GM12864 (cell line): ENCODE measurements at places on chromosomes 2 and 18.

DNA sequence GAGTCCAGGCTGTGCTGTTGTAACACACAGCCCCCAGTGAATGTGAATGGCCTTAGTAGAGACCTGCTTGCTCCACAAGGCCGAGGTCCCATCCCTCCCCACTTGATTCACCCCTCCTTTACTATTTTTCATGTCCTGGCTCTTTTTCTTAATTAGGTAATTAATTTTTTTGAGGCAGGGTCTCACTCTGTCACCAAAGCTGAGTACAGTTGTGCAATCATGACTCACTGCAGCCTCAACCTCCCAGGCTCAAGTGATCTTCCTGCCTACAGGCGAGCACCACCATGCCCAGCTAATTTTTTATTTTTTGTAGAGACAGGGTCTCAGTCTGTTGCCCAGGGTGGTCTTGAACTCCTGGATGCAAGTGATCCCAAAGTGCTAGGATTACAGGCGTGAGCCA lies 19.3 kb downstream of the FBLN7 start:
- DNase-seq = no peak

DNA sequence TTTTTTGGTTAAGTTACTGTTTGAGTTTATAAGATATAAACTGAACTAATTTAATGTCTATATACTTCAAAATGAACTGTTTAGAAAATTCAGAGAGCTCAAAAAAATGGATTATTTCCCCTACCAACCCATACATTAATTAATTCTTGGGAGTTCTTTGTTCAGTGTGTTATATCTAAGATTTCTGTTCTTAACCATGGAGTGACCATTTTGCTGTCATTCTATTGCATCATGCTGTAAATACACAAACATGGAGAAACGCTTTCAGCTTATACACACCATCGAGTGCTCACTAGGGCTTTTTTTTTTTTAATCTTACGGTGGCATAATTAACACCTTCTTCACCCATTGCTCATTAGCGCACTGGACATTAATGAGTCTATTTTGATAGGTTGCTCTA lies 33.4 kb upstream of the TBR1 start:
- no peak for DNase-seq

DNA sequence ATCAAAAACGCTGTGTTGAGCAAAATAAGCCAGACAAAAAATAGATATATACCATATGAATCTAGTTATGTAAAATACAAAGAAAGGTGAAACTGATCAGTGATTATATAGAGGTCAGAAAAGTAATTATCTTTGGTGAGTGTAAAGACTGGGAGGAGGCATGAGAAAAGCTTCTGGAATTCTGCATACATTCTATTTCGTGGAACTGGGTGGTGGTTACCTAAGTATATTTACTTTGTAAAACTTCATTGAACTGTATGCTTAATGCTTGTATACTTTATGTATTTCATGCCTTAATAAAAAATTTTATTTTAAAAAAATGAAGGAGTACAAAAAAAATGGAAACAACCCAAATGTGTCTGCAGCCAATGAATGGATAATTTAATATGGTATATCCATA lies 153.1 kb upstream of the ALPP start:
- DNase-seq = no peak

DNA sequence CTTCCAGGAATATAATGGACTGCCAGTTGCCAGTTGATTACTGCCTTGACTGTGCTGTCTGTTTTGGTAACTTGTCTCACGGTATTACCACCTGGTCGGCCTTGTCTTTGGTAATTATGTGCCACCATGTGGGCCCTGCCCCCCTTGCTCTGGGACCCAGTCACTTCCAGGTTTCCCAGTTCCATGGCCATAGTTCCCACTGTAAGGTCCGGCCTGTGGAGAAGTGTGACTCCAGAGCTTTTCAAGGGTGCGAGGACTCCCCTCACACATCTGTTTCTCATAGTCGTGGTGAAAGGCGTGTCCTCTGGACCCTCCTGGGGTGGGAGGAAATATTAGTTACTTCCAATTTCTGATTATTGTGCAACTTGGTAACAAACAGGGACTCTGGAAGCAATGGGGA lies 150.5 kb downstream of the SEPTIN10 start:
- DNase-seq = no peak

GRCh38 chr2:59180621-59181020 lies 939.5 kb upstream of the FANCL start:
- DNase-seq = no peak

- DNase-seq = peak; percentile 25
These were observed 301.3 kb upstream of the ID2 start for GRCh38 chr2:8380566-8380965.

- DNase-seq = no peak
These were observed 194.5 kb upstream of the APCDD1 start for GRCh38 chr18:10259901-10260300.
